Caco-2 (cell line): ENCODE measurements at places on chromosomes 12 and 14.

GRCh38 chr14:102187044-102187443 lies 47.3 kb downstream of the WDR20 start:
- DNase-seq, result no peak

- no peak for DNase-seq
These were observed 32.1 kb downstream of the GALNT16 start for GRCh38 chr14:69291891-69292561.

GRCh38 chr14:72856530-72857266 lies 37.2 kb downstream of the DPF3 start:
- DNase-seq, result peak; percentile 64

- DNase-seq, result no peak
These were observed 310.9 kb downstream of the ADGRD1 start for GRCh38 chr12:131264635-131265034.

DNA sequence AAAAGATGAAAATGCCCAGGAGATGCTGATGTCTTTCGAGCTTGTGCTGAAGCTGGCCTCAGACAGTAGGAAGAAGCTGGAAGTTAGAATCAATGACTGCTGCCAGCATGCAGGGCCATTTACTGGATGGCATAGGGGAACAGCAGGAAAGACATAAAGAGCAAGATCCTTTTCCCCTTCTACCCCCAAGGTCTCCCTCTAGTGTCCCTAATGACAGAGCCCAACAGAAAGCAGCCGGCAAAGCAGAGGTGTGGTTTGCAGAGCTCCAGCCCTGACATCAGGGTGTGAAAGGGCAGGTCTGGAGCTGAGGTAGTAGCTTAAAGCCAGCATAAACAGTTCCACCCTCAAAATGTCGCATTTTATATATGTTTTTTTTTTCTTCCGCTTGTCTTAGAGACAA lies 1560.7 kb upstream of the TMEM132C start:
- DNase-seq, result no peak

GRCh38 chr14:99516871-99517642 lies 35.8 kb downstream of the CCNK start:
- DNase-seq, result no peak

DNA sequence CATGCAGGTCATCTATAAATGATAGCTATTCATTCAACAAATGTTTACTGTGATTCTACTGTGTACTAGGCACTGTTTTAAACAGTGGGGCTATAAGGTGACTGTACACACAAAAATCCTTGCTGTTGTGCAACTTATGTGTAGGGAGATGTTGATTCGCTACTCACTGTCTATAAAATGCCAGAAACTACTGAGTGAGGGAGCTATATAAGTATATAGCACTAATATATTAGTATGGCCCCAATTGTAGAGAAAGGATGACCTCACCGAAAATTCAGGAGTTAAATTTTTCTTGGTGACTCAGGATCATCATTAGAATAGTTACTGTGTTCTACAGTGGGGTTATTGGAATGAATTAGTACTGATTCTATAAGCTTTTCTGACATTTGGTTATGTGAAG lies 117.4 kb downstream of the TGFB3 start:
- DNase-seq, result no peak

DNA sequence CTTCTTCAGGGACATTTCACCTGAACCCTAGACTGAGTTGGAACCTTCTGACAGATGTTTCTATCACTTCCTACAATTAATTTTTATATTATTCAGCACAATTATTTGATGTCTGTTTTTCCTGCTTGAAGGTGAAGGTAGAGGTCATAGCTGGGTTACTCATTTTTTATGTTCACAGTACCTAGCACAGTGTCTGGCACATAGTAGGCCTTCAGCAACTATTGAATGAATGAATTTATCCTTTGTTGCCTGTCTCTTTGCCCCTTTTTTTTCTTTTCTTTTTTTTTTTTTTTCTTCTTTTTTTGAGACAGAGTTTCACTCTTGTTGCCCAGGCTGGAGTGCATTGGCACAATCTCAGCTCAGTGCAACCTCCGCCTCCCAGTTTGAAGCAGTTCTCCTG lies 29.5 kb upstream of the FAM177A1 start:
- no peak for DNase-seq

DNA sequence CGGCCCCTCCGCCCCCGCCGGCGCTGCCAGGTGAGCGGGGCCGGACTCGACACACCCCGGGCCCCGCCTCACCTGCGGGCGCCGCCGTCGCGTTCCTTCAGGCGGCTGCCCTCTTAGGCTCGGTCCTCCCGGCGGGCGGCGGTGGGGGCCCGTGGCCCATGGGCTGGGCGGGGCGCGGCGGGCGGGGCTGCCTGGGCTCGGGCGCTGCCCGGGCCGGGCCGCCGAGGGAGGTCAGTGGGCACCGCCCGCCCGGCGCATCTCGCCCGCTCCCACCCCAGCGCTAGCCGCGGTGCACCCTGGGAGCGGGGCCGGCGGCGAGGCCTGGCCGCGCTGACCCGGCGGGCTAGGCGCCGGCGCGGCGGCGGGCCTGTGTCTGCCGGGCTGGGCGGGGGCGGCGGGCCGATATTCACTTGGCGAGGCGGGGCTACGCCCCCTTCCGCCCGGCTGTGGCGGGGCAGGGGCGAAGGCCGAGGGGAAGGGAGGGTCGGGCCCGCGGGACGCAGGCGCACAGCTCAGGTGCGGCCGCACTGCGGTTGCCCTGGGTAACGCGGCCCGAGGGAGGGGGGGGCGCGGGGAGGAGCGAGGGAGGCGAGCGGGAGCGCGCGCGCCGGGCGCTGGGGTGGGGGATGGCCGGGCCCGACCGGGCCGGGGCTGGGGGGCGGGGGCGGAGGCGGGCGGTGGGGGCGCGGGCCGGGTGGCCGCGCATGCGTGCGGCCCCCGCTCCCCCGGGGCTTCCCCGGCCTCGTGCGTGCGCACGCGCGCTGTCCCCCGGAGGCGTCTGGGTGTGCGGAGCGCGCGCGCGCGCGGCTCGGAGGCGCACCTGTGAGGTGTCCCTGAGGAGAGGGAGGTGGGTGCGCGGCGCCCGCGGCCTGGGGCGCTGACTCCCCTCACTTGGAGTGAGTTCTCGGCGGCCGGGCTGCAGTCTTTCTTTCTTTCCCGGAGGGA lies at the start of the genes CCDC92 and ZNF664:
Gene CCDC92 (minus strand): TSS at position 375 of the 945 bp plus-strand sequence. CDS start 28,526 bp downstream, outside the sequence.
Gene ZNF664 (plus strand): TSS at position 759 of the 945 bp plus-strand sequence. CDS start 38,930 bp downstream, outside the sequence.
- peak; percentile 99 for DNase-seq

GRCh38 chr12:52362118-52362726 lies 5.1 kb downstream of the KRT85 start:
- DNase-seq, result no peak

DNA sequence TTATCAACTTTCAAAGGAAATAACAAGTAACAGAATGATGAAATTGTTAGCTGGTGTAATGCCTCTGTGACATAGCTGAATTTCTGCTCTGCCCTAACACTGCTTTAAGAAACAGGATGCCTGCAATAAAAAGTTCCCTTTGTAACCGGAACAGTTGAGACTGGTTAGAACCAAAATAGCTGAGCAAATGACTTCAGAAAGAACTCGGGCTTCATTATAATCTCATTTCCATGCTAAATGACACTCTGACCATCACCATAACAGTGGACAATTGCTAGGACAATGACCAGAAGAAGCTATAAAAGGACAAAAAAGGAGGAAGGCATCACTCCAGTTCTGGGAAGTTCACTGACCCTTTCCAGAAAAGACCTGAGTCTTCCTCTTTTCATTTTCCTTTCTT lies 23.5 kb upstream of the PYGL start:
- DNase-seq, result no peak

DNA sequence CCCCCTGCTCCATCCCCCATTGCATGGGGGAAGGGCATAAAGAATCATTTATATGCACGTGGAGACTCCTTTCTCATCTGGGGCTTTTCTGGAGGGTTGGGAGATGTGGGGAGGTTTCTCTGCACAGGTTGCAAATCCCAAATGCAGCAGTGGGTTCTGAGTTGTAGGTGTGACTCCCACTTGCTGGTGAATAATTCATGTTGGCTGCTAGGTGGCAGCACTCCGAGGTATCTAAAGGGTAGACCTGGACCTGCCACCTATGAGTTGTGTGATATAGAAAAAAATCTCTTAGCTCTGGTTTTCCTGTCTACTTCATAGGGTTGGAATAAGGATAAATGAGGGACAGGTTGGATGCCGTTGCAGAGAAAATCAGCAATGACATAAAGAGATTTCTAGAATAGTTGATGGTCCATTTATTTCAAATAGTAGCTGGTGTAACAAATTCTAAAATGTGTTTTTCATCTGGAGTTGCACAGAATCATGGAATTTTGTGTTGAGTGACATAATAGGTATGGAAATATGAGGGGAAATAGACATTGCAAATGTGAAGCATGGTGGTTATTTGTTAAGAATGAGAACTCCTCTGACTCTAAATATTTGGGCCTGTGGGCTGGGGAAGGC lies 4.6 kb downstream of the MARCHF9 start:
- DNase-seq, result peak; percentile 38

- DNase-seq, result no peak
These were observed 390.6 kb downstream of the DPF3 start for GRCh38 chr14:72503271-72503670.

GRCh38 chr14:23409966-23410635 lies 2.0 kb upstream of the MYH6 start:
- DNase-seq, result no peak

DNA sequence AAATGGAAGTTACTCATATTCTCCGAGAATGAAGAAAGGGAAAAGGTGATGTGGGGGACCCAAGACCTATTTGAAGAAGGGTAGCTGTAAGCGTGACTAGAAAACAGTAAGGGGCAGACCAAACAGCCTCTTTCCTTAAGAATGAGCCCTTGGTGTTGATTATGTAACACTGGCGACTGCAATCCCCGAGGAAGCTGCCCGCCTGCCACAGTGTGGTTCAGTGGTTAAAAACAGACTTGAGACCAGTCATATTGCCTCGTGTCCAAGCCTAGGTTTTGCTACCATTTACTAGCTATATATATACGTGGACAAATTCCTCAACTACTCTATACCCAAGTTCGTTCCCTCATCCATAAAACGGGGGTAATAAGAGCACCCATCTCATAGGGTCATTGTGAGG lies 49.1 kb downstream of the SSPN start:
- DNase-seq, result no peak
